AG09309 (cell line): ENCODE measurements at places on chromosomes 6 and 20.
A peak's percentile ranks its signal among the peaks of the same experiment; 100 is the strongest.

DNA sequence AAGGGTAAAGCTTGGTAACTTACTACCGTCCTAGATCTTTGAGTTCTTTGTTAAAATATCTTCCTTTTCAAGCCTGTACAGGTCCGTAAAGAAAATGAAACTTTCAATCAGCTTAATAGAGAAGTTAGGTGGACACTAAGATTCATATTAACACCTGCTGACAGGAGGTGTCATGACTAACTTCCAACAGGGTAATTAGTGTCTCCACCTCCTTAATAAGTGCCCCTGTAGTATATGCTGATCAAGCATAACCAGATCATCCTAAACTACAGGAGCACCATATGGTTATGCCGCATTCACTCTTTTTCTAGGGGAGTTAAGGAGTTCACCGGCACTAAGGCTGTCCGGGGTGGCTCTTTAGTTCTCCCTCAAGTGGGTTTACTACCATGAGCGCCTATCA lies 23.9 kb upstream of the RALGAPA2 start:
- no peak for DNase-seq

GRCh38 chr6:159577564-159577963 lies 115.5 kb downstream of the SOD2 start:
- no peak for DNase-seq

DNA sequence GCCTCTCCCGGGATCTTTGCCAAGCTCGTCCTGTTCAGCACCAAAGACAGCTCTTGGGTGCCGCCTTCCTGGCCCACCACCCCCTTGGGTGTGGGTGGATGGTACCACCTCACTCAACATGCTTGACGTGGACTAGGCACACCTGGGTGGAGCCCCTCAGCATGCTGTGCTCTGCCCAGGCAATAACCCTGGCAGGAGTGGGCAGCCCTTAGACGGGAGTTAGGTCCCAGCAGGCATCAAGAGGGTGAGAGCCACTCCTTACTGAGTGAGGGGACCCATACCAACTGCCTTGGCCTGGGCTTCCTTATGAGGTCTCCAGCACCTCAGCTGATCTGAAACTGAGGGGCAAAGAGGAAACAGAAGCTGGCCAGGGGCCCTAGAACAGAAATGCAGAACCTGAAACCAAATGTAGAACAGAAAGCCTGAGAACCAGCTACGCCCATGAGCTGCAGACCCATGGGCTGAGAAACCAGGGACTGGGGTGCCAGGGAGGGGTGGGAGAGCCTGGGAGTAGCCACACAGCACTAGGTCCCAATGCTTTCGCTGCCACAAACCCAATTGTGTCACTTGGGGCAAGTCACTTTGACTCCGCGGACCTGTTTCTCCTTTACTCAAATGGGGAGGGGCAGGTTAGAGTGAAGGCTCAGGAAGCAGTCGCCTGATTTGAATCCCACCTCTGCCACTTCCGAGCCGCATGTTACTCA lies 2.0 kb downstream of the FGD2 start:
- DNase-seq, result no peak

GRCh38 chr20:38804682-38805501 lies 605 bp upstream of the PPP1R16B start:
- DNase-seq, result no peak

DNA sequence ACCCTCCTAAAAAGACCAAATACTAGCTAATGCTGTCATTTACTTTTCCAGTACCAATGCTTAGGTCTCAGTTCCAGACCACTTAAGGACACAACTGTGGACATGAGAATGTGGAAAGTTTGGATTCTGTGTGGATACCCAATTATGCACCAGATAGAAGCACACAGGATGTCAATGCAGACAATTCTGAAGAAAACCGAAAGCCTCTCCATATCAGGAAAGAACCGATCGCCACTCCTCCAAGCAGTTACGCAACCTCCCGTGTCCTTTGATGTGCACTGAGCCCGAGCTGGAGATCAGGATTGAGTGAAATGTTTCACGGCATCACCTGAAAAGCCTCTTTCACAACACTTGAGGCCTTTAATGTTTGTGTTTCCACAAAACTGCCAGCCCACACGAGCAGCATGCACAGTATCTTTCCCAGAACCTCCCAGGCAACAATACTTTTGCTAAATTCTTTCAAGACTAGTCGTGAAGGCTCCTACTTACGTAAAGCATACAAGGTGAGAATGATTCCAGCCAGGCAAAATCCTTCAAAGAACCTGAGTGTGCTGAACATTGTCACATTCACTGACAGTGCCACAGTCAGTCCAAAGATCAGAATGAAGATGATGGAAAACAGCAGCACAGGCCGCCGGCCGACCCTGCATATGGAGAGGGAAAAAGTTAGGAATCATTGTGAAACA lies 47.0 kb downstream of the SLC22A23 start:
- DNase-seq, result no peak

DNA sequence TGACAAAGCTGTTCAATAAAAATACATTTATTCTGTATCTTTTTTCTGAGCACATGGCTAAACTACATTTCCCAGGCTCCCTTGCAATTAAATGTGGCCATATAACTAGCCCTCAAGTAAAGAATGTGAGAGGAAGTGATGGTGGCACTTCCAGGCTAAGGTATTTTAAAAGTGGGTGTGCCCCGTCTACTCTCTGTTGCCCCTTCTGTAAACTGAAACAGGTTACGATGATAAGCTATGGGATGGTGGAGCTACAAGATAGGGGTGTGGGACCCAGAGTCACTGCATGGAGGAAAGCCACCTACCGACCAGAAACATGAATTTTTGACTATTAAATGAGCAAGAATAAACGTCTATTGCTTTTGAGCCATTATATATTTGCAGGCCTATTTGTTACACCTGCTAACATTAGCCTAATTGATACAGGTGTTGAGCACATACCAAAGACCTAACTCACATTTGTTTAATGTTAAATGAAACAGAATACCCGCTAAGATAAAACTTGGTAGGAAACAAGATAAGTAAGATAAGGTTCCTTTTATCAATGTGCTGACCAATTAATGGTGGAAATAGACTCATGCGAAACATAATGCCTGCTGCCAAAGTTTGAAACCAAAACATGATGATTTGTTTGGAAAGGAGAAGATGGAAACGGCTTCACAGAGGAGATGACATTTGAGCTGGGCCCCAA lies 3.1 kb downstream of the FYN start:
- DNase-seq, result no peak

DNA sequence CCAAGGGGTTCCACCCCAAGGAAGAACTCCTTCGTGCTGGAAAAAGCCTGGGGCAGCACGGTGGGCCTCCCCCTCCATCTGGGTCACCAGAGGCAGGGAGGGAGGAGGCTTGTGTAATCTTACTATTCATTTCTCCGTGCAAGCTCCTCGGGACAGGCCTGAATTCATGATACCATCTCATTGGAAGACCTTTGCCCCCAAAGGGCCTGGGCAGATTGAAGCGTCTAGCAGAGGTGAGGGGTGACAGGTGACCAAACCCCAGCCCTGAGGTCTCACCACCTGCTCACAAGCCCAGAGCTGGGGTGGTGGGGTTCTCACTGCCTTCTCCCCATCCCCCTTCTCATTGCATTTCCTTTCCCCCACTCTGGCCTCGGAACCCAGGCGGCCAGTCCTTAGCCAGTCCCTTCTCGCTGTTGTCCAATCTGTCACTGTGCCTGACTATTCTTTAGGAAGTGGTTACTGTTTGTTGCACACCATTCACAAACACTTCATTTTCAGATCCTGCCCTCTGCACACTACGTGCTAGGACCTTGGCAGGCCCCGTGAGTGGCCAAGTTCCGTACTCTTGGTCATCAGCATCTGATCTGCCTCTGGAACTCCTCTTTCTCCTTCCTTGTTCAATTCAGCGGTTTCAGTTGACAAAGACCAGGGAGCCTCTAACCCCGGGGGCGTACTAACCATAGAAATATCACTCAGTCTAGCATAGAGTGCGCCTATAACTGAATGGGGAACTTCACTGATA lies 137.1 kb downstream of the LY86 start:
- DNase-seq, result no peak

- peak; percentile 83 for DNase-seq
Measured at GRCh38 chr6:99568103-99568933, at the start of gene CCNC. TSS of gene CCNC (minus strand) at chr6:99568660. CDS start at chr6:99568527, 133 bp downstream.

- no peak for DNase-seq
Measured at GRCh38 chr20:18692447-18692846, 104.6 kb downstream of the DTD1 start.

- DNase-seq, result no peak
Measured at GRCh38 chr6:169326067-169326799, 72.6 kb upstream of the THBS2 start.
